Uterine smooth muscle cell (primary cell): ENCODE measurements at places on chromosomes 4 and X. TPM values are rescaled to one million over a fixed set of nuclear protein-coding genes. Genes with fewer than 3 reads are reported as not detected.

Gene BMP3
- under 0.01 TPM in 2 replicates for total RNA-seq

Gene MAGEA2B
- not detected in 2 replicates for total RNA-seq

Gene DIAPH2
- total RNA-seq, result 20.8 and 22.2 TPM in 2 replicates

Gene SPANXN3
- not detected in 2 replicates for total RNA-seq

Gene SLC9B2
- 15.4 and 25.2 TPM in 2 replicates for total RNA-seq

Gene NDP
- 0.87 and 2.8 TPM in 2 replicates for total RNA-seq

Gene IL2
- not detected in 2 replicates for total RNA-seq

Gene PRR32
- not detected in 2 replicates for total RNA-seq

Gene AKAP4
- not detected in 2 replicates for total RNA-seq

Gene IGBP1
- 50.7 and 78.6 TPM in 2 replicates for total RNA-seq
